ENCODE measurements at places on chromosomes 3 and 15.
A peak's percentile ranks its signal among the peaks of the same experiment; 100 is the strongest.

DNA sequence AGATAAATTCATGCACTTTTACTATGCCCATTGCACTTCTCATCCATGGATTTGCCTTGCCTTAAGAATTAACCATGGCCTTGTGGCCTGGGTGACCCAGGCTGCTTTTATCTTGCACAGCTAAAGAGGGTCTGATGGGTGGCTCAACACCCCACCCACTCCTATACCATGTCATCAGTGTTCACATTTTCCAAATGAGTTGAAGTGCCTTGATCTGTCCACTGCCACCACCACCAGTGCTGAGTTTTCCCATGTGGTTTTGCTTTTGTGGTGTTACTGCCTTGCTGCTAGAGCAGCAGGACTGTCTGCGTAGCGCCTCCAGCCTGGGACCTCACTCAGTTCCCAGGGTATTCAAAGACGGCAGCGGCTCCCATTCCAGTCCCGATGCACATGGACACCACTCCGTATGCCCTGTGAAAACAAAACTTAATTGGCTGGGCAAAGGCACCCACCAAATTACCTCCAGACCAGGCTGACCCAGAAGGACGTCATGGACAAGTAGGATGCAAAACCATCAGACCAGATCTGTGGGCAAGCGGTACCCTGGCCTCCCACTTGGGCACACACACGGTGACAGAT is 14.1 kb downstream of the ACAA1 start:
- no peak for DNase-seq

DNA sequence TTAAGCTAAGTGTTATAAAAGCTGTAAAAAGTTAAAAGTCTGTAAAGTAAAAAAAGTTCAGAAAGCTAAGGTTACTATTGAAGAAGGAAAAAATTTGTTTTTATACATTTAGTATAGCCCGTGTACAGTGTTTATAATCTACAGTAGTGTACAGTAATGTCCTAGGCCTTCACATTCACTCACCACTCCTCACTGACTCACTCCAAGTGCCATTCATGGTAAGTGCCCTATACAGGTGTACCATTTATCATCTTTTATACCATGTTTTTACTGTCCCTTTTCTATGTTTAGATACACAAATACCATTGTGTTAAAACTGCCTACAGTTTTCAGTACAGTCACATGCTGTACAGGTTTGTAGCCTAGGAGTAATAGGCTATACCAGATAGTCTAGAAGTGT is 8.8 kb downstream of the CCDC71 start:
- DNase-seq = no peak

DNA sequence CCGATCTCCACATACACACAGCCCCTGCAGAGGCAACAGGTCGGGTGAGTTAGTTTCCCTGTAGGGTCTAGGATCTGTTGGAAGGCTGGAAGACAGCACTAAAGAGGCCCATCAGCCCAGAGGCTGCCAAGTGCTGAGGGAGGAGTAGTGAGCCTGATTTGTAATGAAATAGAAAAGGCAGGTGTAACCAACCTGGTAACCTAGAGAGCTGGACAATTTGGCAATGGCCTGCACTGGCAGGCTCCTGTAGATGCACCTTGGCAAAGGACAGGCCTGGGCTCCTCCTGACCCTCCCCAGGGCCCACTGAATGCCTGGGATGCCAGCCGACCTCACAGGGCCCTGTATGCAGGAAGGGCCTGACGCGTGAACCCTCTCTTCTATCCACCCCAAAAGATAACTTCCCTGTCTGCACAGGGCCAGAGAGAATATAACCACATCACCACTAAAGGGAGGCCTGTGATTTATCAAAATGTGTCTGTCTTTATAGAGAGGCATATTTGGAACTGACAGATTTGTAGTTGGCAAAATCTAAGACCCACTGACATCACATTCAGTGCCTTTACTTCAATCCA is 225.1 kb upstream of the CHRNA7 start:
- no peak for DNase-seq

DNA sequence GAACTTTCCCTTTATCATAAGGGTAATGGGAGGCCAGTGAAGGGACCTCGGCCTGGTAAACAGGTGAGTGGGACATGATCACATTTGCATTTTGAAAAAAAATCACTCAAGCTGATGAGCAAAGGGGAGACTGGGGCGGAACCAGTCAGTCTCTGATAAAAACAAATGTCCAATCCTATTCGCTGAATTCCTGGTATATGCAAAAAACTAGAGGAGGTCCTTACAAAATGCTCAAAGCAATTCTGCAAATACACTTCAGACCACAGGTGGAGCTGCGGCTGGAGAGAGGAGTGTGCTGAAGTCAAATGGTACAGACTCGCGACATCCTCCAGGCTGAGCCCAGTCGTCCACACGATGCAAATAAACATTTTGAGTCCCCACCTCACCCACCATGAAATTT is 166.7 kb downstream of the FOXP1 start:
- no peak for DNase-seq

DNA sequence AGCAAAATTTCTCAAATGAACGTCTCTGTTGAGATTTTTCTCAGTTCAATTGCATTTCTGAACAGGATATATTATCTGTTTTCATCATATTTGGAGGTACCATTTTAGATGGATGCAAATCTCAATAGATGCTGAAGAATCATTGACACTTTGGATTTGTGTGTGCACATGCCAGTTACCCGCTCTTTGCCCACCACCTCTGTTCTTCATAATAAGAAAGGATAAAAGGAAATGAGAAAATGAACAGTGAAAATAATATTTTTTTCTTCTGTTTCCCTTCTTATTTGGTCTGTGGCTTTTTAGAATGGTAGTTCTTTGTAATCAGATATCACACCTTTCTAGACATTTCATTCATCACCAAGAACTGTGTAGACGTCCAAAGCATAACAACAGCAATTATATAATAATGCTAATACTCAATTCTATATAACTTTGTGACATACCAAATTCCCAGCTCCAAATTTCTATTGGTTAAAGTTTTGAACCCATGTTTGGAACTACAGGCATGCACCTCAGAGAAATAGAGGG is 256.7 kb upstream of the SATB1 start:
- DNase-seq = no peak

- DNase-seq = no peak
Measured at GRCh38 chr3:166005126-166005525, 167.9 kb upstream of the BCHE start.

DNA sequence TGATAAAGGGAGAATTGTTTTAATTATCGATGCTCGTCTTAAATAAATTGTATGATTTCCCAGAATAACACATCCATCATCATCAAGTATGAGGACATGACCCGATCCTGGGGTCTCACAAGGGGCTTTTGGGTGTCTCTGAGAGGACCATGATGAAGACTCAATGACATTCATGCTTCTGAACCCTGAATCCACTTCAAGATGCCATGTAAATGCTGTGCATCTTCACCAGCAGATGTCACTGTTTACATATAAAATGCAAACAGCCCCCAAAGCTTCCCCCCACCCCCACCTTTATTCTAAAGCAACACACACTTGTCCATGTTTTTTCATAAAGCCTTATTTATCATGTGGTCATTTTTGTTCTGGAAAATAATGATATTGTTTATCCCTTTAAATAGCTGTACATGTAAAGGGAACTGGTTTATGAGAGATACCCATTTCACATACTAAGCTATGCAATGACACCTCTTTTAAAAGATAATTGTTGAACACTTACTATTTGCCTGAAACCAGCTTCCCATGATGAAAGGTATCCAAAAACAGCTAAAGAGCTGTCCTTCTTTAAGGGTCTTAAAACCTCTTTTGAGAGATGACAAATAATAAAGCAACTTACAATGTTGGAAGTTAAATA is 69.7 kb upstream of the UBE3A start:
- DNase-seq = no peak

DNA sequence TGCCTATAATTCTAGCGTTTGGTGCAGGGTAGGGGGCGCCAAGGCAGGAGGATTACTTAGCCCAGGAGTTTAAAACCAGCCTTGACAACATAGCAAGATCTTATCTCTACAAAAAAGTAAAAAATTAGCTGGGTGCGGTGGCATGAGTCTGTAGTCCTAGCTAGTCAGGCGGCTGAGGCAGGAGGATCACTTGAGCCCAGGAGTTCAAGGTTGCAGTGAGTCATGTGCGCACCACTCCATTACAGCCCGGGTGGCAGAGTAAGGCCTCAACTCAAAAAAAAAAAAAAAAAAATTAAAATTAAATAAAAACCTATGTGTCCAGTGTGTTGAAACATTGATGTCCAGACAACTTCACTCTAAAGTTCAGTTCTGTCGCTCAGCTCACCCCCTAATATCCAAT is 78.2 kb upstream of the SOX2 start:
- no peak for DNase-seq

DNA sequence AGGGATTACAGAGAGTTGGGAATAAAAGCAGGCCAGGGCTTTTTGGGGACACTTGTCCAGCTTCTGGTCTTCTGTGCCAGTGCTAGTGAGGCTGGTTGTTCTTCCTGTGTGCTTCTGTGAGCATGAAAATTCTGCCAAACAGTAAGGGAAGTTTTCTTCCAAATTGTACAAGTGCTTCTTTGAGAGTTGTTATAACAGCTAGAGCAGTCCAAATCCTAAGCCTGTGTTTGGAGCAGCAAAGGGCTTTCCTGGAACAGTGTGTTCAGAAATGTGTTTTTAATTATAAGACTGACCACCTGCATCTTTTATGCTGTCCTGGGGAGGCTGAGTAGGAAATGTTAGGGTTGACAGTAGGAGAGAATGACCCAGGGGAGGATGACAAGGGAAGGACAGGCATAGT is 223.0 kb upstream of the P2RY1 start:
- DNase-seq = no peak

- no peak for DNase-seq
Measured at GRCh38 chr3:189304465-189305351, 132.9 kb downstream of the TPRG1 start.

- DNase-seq = no peak
Measured at GRCh38 chr3:121736112-121736511, 13.4 kb downstream of the GOLGB1 start.

GRCh38 chr3:15390460-15390859 is 36.9 kb downstream of the METTL6 start:
- DNase-seq = no peak

DNA sequence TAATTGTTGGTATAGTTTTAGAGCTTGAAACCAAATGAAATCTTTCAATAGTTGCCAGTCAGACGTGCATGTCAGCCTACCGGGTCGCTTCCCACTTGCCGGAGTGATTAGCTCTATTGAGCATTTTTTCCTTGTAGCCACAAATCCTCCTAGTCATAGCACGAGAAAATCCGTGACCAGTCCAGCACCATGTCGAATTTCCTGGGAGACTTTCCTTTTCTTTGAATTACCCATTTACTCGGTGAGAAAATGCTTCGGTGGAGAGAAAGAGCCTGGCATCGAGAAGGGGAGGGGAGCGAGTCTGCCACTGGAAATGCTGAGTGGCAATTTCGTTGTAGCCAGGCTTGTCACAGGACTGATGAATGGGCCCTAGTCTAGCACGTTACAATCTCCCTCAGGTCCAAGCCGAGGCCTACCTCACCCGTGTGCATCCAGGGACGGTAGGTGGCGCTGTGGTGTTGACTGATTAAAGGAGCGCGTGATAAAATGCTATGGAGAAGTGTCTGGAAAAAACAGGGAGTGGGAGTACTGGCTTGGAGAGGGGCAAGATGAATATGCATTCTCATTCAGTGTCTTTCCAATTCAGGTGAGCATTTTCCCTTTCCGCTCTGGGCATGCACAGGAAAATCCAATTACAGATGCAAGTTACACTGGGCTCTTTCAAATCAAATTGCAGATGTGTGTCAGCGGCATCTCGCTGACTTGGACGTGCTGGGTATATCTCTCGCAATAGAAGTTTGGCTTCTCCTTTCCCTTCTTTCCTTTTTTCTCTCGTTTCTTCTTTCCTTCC is 238.8 kb downstream of the EDEM1 start:
- peak; percentile 38 for DNase-seq

DNA sequence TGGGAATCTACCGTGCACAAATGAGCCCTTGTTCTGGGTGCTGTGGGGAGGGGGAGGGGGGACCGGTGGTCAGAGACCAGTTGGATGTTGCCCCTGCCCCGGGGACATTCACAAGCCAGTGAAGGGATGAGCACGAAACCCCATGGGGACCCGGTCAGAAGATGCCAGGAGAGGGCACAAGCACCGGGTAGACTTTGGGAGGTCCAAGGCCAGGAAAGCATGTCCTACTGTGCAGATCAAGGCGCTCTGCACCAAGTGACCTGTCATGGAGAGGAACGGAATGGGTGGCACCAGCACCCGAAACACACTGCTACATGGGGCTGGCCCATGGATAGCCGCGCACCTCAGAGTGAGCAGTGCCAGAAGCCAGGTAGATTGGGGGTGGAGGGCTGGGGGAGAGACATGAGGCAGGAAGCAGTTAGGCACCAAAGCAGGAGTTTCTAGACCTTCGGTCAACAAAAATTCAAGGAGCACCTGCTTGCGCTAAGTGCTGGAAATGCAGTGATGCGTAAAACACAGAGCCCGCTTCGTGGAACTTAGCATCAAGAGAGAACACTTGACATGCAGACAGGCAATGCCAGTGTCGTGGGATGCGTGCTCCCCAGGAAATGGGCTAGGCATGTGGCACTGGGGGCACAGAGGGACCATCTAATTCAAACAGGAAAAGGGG is 99.1 kb downstream of the CPN2 start:
- DNase-seq = no peak

DNA sequence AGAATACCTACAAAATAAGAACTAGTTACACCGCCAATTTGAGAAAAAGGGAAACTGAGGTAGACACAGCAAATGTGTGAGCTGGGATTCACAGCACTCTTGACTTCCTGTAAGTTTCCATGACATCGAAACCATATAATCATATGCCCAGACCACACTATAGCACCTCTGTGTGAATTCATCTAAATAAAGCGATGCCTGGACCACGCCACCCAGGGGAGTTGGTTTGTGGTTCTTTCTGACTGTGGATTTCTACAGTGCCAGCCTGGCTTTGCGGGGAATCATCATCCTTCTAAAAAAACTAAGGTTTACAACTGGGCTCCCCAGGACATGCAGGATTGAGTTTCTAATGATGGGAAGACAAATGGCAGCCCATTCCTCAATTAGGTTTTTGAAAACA is 23.5 kb upstream of the CA12 start:
- DNase-seq = no peak

DNA sequence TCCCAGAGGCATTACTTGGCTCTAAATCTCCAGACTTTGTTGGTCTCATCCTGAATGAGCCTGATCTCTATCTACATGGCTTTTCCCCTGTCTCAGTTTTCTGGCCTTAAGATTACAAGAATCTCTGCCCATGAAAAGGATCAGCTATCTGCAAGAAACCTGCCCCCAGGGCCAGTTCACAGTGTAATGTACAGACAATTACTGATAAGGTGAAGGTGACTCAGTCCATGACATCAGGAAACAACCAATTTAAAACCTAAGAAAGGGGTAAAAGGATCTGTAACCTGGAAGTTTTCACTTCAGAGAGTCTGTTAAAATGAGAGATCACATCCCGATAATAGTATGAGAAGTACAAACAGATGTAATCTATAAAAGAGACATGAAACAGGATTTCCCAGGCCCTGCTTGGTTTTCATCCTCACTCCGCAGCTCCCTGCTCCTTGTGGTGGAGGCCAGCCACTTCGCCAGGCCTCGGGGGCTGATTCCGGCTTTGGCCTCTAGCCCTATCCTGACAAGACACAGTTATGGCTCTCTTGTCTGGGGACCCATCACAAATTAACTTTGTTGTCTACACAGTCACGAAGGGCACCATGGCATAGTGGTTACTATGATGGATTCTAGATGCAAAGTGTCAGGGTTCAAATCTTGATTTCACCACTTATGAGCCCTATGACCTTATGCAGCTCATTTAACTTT is 136.9 kb downstream of the THSD4 start:
- DNase-seq = no peak

All from stimulated activated CD4-positive, alpha-beta T cell treated with anti-CD3 and anti-CD28 coated beads, Interleukin-1b, Interleukin-23, amount 100 ng/mL, for 24 hours (primary cell).